ENCODE measurements at places on chromosomes 5 and 9.

GRCh38 chr9:137784641-137785513 is 92.7 kb upstream of the CACNA1B start:
- no peak for DNase-seq

- DNase-seq = no peak
These were observed 623.1 kb downstream of the BNC2 start for GRCh38 chr9:16247188-16247875.

- DNase-seq = no peak
These were observed 85.2 kb upstream of the ADAMTS2 start for GRCh38 chr5:179430193-179431175.

DNA sequence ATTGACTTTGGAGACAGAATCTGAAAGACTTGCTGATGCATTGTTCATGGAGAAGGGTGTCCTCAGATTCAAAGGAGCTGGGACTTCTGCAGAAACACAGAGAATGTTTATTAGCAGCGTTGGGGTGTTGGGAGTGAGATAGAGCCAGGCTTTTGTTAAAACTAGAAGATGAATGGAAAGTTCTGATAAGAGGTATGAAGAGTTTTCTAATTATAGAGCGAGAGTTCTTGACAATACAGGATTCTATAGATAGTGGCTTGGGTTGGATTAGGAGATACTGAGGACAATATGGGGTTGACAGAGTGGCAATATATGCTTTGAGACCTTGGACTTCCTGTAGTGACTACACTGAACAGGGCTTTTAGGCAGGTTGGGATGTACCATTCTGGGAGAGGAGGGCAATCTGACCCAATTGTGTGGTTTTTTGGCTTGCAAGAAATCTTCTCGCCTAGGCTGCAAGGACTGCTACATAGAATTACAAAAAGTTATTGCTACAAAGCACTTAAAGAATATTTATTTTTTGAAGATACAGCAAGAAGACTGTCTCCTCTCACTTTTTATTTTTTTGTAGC is 83.1 kb downstream of the FER start:
- no peak for DNase-seq

DNA sequence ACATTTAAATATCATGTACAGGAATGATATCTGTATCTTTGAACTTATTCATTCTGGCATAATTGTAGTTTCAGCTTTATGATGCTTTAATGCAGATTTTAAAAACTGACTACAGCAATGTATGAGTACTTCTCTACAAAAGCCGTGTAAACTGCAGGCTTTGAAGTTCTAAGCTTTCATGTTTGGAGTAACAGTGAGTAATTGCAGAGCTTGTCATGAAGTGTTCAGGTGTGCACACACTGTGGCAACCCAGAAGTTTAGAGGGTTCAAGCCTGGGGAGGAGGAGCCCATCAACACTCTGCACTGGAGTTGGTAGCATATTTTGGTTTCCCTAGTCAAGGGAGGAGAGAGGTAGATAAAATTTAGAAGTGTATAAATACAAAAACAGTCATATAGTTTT is 130.9 kb downstream of the CD180 start:
- no peak for DNase-seq

DNA sequence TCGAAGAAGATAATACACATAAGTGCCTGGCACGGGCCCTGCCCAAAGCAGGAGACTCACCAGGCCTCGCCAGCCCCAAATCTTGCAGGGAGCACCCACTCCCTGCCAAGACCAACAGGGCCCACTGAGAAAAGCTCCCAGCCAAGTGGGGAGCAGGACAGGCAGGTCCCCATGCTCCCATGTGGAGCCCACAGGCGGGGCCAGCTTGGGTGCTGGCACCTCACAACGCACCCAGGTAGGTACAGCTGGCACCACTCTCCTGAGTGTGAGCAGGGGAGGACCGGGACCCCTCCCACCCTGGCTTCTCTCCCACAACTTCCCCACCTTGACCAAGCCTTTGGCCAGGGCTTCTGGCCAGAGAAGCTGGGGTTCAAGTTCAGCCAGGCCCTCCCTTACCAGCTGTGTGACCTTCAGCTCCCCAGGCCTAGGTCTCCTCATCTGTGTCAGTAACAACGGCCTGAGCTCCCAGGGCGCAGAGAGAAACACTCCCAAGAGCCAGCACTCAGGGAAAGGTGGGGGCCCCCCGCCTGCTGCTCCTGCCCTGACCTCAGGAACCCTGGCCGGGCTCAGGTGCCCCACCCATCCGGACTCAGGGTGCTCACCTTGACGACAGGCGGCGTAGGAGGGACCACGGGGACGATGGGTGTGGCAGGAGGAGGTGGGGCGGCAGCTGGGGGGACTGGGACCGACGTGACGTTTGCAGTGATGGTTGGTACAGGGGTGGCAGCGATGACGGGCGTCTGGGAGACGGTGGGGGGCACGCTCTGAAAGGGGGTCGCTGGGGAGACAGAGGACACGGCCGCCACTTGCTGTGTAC is 17.8 kb downstream of the BRD3 start:
- DNase-seq = no peak

DNA sequence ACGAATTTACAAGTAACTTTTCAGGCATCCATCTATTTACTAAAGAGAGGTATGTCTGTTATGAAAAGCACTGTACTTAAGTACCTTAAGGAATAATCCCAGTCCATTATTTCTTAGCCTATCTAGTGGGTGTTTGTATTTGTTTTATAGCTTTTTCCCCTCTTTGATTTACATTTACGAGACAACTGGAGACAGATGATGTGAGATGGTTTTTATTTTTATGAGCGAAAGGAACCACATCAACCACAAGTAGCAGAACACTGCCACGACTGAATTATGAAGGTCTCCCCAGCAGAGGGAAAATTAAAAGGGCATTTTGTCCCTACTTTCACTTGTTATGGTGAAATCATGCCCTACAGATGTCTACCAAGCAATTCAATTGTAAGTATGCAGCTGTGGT is 357.8 kb downstream of the NFIB start:
- DNase-seq = no peak

- DNase-seq = no peak
These were observed 378.8 kb upstream of the TLE4 start for GRCh38 chr9:79193001-79193400.

GRCh38 chr9:121607434-121608167 is 43.8 kb upstream of the DAB2IP start:
- no peak for DNase-seq

GRCh38 chr5:35863159-35863558 is 6.5 kb downstream of the IL7R start:
- DNase-seq = no peak

- DNase-seq = no peak
These were observed 54.7 kb downstream of the PTCD2 start for GRCh38 chr5:72374844-72375243.

DNA sequence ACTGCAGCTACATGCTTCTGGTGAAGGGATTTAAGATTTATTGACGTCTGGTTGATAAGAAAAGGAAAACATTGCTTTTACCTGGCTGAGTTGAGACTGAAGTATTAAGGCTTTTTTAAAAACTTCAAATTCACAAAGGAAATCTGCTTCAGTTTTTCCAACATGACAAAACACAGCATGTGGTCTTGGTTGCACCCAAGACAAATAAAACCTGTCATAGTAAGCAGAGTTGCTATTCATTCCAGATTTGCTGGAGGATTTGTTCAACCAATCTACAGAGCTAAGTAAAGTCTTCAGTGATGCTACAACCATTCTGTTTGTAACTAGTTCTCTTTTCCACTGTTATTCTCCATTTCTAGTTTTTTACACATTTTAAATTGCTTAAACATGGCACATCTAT is 11.3 kb downstream of the C5orf63 start:
- no peak for DNase-seq

- DNase-seq = no peak
These were observed 46.2 kb upstream of the RUFY1 start for GRCh38 chr5:179504191-179504590.

DNA sequence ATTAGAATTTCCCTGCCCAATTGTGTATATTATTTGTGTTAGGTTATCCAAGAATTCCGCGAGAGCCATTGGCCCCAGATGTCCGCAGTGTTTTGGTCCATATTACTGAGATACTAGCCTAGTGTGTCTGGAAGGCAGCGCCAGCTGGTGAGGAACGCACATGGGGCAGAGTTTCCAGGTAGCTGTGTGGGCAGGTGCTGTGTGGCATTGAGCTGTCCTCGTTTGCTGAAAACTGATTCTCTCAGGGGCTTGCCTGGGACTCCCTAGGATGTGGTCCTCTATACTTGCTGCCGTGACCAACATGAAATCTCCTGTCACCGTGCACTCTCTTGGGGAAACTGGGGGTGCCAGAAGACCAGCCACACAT is 288.7 kb downstream of the FANCC start:
- no peak for DNase-seq

DNA sequence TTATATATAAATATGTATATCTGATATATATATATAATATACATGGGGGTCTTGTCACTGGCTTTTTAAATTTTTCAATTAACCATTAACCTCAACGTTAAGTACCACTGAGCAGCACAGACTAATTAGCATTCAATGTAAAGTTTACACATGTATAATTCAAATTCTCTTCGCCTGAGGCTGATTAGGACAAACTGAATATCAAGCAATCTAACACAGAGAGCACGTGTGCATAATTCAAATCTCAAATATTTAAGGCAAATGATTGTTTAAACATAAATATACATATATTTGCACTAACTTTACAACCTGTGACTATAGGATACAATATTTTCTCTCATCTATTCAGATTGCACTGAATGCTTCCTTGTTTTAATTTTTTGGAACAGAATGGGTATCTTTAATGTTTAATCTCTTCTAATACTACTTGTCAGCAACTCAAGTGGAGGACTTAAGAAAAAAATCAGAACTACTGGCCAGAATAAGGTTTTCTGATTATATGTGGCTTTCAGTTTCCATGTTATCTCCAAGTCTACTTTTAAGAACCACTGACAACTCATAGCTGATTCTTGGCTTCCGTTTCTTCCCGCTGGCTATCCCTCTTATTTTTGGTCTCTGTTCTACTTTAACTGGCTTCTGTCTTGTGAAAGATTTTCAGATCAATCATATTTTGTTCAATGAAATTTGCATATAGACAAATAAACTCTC is 204.8 kb downstream of the MLLT3 start:
- no peak for DNase-seq

DNA sequence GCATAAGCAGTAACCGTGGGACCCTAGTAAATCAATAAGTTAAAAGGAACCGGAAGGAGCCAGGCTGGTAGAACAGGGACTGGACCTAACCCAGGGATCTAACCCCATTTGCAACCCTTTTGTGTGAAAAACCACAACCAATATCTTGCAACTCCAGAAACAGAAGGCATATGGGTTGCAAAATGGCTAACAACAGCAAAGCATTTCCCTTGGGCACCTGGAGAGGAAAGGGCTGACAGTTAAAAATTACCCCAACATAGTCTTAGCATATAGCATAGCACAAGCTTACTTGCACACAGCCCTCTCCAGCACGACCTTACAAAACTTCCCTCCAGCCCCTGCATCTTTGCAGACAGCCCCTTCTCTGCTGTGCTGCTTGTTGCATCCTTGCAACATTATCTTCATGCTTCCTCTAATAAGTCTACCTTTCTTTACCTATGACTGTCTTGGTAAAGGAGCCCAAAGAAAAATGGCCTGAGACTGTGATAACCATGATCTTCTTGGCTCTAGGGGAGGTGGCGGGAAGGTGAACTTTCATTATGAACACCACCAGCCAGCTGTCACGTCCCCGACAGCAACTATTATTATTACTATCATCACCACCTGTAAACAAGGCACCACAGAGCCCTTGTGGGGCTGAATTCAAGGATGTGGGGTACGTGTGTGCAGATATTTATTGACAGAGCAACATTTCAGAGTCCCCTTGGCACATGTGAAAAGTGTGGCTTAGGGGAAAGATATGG is 49.8 kb downstream of the PRRC1 start:
- DNase-seq = no peak

DNA sequence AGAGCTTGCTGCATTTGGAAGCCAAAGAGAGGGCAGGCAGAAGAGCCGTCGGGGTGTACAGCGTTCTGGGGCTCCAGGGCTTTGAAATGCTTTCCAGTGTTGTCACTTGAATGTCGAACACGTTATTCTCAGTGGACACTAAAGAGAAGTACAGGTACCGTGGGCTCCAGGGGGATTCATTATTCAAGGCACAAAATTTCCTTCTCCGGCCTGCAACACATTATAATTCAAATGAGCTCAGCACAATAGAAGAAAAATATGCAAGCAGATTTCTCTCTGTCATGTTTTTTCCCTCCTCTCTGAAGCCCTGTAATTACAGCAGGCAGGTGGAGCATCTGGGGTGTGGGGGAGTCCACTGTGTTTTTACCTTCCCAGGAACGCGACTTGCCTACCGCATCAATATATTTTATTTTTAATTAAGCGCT is 293.1 kb downstream of the ZSWIM6 start:
- no peak for DNase-seq

GRCh38 chr9:121156263-121156731 is 45.4 kb downstream of the RAB14 start:
- DNase-seq = no peak

GRCh38 chr5:158634714-158635113 is 465.0 kb downstream of the EBF1 start:
- no peak for DNase-seq

DNA sequence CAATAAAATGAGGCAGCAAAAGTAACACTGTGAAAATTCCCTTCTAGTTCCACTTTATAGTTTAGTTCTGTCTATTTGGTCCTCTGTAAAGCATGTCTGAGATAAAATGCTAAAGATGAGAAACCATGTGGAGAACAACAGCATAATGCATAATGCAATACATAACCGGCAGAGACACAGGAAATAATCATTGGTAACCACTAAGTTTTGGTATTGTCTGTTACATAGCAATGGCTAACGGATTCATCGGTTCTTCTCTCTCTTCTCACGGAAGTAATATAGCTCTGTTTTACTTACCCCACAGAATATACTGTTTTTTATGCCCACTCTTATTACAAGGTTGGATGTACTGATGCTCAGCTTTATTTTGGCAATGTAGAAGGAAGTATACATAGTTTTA is 158.9 kb downstream of the FAM174A start:
- DNase-seq = no peak

DNA sequence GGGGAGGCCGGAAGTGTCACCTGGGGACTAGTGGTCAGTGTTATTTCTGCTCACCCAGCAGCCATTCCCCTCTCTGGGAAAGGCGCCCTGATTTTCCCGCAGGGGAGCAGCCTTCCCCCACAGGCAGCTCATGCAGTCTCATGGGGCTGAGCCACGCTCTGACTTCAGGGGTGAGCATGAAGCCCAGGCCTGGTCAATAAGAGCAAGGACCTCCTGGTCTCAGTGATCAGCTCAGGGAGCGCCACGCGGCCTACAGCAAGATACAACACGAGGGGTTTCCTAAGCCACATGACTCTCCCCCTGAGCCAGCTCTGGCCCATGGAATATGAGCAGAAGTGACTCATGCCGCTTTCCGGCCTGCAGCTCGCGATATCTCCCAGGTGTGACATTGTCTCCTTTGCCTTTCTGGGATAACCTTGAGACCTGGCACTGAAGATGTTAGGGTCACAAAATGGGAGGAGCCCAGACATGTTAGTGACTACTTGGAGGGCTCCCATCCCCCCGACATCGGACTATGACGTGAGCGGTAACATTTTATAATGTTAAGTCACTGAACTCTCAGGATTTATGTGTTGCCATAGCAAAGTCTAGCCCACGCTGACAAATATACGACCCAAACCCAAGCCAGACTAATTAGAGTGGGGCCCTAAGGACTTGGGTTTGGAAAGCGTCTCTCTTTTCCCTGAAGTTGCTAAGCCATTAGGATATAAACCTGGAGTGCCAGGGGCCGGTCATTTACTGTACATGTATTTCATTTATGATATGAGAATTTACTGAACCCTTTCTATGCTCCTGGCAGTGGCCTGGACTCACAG is 46.5 kb upstream of the GFPT2 start:
- no peak for DNase-seq

GRCh38 chr9:80866121-80866520 is 823.2 kb downstream of the TLE1 start:
- DNase-seq = no peak

- no peak for DNase-seq
These were observed 19.4 kb downstream of the GARNL3 start for GRCh38 chr9:127283917-127284497.
